CD8-positive, alpha-beta T cell (primary cell): ENCODE measurements at places on chromosomes 12 and 14. TPM values are rescaled to one million over a fixed set of nuclear protein-coding genes. Genes with fewer than 3 reads are reported as not detected.

DNA sequence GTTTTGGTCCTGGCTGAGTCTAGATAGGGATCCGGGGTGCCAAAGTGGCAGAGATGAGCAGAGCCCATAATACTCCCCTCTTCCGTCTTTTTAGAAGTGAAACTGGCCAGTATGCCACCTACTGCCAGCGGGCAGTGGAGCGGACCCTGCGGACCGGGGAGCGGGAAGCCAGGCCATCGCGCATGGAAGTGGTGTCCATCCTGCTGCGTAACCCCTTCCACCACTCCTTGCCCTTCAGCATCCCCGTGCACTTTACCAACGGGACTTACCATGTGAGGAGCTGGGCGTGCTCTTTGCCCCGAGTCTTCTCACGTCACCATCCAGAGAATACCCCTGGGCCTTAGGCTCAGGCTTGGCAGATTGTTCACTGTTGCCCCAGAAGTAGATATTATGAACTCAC, 21.0 kb downstream of the PIGH start:
- no peak for DNase-seq

DNA sequence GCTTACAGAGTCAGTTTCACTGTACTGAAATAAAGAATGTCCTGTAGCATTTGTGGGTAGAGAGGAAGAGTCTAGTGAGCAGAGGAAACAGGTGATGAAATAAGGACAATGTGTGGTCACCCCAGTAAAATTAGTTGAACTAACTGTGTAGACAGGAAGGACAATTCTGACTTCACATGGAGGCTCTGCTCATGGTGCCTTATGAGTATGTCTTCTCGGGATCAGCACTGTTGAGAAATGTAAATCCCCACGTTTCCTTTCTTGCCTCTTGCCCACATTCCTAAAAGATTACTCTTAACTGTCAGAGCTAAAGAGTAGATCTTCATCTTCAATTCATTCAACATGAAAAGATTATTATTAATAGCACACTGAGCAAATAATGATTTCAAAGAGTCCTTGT, 113.2 kb upstream of the FLRT2 start:
- no peak for DNase-seq

DNA sequence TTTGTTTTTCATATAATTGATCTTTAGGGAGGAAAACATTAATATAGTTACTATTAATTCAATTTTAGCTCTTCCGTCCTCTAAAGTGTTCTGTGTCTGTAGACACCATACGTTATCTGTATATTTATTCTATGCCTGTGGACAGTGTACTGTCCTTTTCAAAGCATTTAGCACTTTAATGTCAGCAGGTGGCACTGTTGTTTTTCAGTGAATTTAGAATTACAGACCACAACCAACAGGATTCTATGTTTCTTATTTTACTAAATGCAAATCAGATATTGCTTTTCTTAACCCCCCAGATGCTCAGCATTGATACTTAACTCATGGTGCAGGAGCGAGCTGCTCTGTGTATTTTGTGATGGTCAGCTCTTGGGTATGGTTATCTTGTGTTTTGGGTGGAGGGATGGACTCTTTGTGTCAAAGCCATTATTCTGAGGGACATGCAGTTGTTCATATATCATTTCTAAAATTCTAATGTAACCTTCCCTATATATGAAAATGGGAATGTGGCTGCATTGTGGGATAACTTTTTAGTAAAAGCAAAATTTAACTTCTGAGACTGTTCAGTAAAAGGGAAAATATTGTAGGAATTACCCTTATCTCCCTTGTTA, 65.2 kb downstream of the PAPOLA start:
- no peak for DNase-seq

- DNase-seq = no peak
Measured at GRCh38 chr12:39145175-39145999, 240.0 kb upstream of the CPNE8 start.

The GLT8D2 gene
- 0.17 TPM for total RNA-seq

- DNase-seq = no peak
Measured at GRCh38 chr14:39451811-39452210, 19.6 kb upstream of the FBXO33 start.

The C12orf50 gene
- 0.08 TPM for total RNA-seq

DNA sequence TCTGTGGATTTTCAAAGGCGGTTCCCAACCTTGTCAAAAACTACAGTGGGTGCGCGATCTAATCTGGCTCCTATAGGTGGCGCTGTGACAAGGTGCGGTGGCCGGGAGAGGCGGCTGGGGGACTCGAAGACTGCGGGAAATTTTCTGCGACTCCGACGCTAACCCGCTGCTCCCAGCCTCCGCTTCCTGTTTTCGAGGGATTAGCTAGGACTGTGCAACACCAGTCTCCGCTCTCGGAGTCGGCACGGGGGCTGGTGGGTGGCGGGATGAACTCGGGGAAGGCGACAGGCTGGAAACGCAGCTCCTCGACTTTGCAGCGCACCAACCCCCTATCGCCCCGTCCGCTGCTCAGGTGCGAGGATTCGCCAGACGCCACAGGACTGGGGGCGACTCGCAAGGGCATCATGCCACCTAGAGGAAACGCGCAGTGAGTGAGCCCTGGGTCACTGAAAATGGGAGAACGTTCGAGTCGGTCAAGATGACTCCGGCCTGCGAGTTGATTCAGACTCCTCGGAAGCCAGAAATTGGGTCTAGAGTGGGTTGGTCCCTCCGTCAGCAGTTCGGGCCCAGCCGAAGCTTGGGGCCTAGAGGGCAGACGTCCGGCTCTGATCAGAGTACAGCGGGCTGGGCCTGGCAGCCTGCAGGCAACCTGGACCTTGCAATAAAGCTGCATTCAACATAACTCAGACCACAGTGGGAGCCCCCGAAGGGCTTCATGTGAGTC, 5.5 kb upstream of the PAX9 start:
- DNase-seq = no peak

GRCh38 chr12:15558915-15559528, 230.2 kb downstream of the EPS8 start:
- DNase-seq = no peak

DNA sequence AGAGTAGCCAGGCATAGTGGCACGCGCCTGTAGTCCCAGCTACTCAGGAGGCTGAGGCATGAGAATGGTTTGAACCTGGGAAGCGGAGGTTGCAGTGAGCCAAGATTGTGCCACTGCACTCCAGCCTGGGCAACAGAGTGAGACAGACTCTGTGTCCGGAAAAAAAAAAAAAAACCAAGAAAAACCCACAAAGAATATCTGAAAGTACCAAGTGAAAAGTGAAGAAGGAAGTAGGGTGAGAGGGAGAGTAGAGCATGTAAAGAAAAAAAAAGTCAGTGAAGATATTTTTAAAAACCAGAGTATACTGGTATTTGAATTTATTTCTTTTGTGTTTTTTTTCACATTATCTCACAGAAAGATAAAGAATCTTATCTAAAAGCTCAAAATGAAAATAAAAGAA, 43.3 kb upstream of the ISM2 start:
- DNase-seq = no peak

- DNase-seq = no peak
Measured at GRCh38 chr12:100682178-100682577, 108.7 kb downstream of the GAS2L3 start.

DNA sequence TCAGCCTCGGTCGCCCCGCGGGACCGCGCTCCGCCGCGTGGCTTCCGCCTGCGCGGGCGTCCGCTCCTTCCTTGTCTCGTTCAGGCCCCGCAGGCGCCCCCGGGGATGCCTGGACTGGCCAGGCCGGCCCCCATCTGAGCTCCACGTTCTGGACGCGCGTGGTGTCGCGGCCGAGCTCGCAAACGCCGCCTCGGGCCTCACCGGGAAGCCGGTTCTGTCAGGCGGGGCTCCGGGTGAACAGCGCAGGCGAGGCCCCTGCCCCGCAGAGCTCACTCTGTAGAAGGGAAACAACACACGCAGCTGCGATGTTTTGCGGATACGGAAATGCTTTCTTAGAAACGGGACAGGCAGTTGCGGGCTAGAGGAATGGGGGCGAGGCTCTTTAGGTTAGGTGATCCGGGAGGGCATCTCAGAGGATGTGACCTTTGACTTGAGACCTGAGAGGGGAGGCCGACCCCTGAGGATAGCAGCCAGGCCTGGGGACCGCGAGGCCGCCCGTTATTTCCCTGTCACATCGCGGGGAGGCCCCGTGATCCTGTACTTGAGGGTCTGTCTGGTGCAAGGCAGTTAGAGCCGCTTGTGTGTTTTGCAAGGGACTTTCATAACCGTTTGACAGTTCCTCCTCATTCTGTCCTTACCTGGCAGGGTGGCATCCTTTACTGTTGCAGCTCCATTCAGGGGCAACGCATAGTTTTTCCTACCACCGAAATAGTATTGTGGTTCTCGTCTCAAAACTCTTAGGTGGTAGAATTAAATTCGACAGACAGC, 584 bp downstream of the VRK1 start:
- peak; percentile 25 for DNase-seq

- DNase-seq = peak; percentile 20
Measured at GRCh38 chr12:57475271-57476161, 4.2 kb downstream of the ARHGAP9 start.

The STYK1 gene
- total RNA-seq = 0.57 TPM

DNA sequence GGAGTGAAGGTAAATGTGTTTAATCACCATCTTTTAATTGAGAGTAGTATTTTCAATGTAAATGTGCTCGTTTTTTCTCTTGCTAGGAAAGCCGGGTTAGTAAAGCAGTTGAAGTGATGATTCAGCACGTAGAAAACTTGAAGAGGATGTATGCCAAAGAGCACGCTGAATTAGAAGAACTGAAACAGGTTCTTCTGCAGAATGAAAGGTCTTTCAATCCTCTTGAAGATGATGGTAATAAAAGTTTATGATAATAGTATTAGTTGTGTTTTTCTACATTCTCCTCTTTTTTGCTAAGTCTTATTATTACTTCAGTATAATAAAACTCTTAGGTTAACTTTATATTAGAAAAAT, 93.9 kb downstream of the DNAI7 start:
- no peak for DNase-seq

- DNase-seq = no peak
Measured at GRCh38 chr12:79482921-79483320, 207.8 kb downstream of the PAWR start.

DNA sequence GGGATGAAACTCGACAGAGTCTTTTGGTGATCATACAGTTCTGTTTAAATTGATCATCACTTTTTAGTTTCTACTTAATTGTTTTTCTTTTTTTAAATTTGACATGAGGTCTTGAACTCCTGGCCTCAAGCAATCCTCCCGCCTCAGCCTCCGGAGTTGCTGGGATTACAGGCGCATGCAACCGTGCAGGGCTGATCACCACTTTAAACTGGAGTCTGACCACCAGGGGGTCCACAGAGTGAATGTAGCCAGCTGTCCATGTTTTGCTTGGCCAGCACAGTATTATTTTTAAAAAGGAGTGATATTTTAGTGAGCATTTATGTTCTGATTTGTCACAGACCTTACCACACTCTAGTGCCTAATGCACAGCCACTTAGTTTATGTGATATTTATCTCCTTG, 10.7 kb downstream of the DAAM1 start:
- no peak for DNase-seq

The DUSP16 gene
- 27.9 TPM for total RNA-seq

DNA sequence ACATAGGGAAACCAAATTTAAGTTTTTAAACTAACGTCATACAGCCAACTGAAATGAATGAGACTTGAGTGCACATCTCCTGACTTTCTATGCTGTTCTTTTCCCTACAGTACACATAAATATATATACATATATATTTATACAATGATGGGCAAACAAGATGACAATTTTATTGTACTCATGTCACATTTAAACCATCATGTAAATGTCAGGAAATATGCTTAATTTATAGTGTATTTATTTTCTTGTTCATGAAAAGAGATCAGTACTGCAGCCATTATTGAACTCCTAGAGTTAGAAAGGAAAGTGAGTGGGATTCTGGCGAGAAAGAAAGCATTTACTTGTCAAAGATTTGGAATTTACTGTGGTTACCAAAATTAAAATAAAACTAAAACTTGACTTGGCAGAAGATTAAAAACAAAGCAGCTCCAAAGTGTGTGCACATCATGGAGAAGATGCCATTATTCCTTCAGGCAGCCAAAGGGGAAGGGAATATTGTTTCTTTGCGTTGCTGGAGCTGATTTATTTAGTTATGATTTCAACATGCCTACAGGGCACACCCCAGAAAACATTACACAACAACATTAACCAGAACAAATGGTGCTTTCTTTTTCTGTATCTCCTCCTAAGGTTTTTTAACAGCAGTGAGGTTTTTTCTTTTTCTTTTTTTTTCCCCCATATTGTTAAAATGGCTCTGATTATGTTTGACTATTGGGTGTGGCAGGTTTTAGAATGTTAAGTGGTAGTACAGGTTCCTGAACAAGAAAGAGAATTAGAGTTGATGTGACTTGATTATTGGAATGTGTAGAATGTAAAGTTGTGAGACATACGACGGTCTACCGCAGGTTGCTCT, 144.6 kb downstream of the RAD51B start:
- no peak for DNase-seq

The IL22 gene
- total RNA-seq = not detected

The OSGEP gene
- total RNA-seq = 47.4 TPM

DNA sequence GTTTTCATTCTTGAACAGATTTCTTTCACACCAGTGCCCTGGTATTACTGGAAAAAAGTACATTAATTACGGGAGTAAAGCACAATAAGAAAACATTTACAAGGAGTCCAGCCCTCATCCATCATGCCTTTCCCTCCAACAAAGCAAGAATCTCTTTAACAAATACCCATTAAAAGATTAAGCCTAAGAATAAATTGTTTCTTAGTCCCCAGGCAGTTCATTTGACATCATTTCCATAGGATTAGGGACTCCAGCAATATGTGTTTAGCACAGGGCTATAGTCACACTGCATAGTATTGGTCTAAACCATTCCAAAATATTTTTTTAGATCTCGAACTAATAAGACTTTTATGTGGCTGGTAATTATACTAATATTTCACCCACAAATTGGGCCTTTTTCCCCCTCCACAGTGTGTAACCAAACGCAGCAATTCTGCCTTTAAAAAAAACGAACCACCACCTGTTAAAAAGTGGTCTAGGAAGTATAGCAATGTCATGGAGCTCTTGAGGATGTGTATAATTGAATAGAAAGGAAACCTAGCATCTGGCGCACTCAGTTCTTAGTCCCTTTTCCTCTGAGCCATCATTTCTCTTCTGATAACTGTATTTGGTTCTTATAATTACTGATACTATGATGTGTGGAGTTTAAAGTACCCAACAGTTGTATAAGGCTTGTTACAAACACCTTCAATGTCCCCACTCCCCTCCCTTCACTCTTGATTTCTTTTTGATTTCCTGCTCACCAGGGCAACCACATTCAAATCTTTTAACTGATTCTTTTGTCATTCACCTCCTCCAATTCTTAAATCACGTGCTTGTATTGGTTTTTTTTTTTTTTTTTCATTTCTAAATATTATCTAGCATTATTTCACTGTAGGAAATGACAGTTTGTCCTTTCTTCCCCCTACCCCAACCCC, 138.7 kb downstream of the ETV6 start:
- no peak for DNase-seq

- DNase-seq = no peak
Measured at GRCh38 chr12:131774576-131775391, 53.4 kb upstream of the MMP17 start.

The RTL1 gene
- not detected for total RNA-seq

GRCh38 chr12:109291117-109291516, 18.0 kb downstream of the FOXN4 start:
- DNase-seq = no peak

- DNase-seq = no peak
Measured at GRCh38 chr14:81837304-81837703, 303.7 kb upstream of the SEL1L start.
